ENCODE measurements at places on chromosomes 4 and X. TPM values are rescaled to one million over a fixed set of nuclear protein-coding genes. Genes with fewer than 3 reads are reported as not detected.

MAP9 gene
- total RNA-seq: 17.8 TPM

GRCh38 chr4:78693777-78694456 is 82.2 kb upstream of the BMP2K start:
- H3K27me3 ChIP-seq: no peaks in the 10 kb centered on the region
- DNase-seq: no peak
- no peak overlapping the region for H3K27ac ChIP-seq

DNA sequence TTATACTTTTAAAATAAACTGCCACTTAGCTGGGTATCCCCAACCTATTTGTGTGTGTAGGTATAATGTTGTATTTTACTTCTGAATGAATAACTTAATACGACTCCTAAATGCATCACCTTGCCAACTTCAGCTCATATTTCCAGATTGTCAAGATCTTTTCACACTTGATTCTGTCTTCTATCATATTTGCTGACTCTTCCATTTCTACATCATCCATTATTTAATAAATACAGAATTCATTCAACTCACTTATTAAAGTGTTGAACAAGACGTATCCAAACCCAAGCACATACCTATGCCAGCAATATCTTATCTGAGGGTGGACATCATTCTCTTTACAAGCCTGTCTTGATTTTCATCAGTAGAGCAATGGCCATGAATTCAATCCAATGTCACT is 91.2 kb upstream of the FAM47C start:
- H3K4me3 ChIP-seq: no peak overlapping the region
- no peak overlapping the region for H3K27ac ChIP-seq
- DNase-seq: no peak
- no peaks in the 10 kb centered on the region for H3K27me3 ChIP-seq

- no peak overlapping the region for H3K4me3 ChIP-seq
- no peaks in the 10 kb centered on the region for H3K36me3 ChIP-seq
- peak; percentile 83 for DNase-seq
- H3K27ac ChIP-seq: no peak overlapping the region
- H3K4me1 ChIP-seq: peaks cover 6% of the 10 kb centered on the region
Observed at GRCh38 chr4:136637071-136637777, 895.1 kb downstream of the PCDH18 start.

DNA sequence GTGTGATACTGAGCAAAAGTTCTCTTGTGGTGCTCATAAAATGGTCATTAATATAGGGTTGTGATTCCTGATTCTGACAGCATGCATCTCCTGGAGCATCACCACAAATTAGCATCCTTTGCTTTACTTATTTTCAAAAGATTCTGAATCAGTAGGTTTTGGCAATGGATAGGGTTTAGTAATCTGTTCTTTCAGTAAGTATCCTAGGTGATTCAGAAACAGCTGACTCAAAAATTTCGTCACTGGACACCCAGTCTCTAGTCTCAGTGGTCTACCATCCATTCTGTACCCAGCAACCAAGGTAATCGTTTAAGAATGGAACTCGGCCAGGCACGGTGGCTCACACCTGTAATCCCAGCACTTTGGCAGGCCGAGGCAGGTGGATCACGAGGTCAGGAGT is 4.1 kb downstream of the CBLL2 start:
- H3K27ac ChIP-seq: no peak overlapping the region
- no peaks in the 10 kb centered on the region for H3K4me1 ChIP-seq
- no peak overlapping the region for H3K4me3 ChIP-seq
- no peaks in the 10 kb centered on the region for H3K36me3 ChIP-seq
- DNase-seq: no peak

- DNase-seq: no peak
- no peak overlapping the region for H3K27ac ChIP-seq
- peaks cover 8% of the 10 kb centered on the region for H3K4me1 ChIP-seq
- H3K36me3 ChIP-seq: no peaks in the 10 kb centered on the region
- H3K27me3 ChIP-seq: peaks cover 11% of the 10 kb centered on the region
- H3K4me3 ChIP-seq: no peak overlapping the region
Observed at GRCh38 chr4:182808673-182809416, 108.3 kb downstream of the DCTD start.

All from GM23338 (cell line).